ENCODE measurements at places on chromosomes 12 and 14.

DNA sequence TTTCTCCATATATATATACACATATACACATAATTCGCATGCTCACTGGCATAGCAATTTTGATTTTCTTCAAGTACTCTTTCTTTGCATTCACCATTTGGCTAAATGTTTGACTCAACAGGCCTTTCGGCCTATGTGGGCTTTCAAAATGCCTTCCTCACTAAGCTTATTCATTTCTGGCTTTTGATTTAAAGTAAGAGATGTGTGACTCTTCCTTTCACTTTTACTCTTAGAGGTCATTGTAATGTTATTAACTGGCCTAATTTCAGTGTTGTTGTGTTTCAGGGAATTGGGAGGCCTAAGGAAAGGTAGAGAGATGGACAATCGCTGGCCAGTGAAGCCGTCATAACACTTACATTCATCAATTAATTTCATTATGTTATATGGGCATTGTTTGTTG, 14.5 kb upstream of the KLRD1 start:
- DNase-seq = no peak

- DNase-seq = no peak
These were observed 45.5 kb downstream of the GIT2 start for GRCh38 chr12:109950625-109951024.

DNA sequence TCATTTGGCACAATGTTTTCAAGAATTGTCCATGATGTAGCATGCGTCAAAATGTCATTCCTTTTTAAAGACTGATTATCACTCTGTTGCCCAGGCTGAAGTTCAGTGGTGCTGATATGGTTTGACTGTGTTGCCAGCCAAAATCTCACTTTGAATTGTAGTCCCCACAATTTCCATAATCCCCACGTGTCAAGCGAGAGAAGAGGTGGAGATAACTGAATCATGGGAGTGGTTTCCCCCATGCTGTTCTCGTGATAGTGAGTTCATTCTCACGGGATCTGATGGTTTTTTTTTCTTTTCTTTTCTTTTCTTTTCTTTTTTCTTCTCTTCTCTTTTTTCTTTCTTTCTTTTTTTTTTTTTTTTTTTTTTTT, 21.8 kb upstream of the LRRK2 start:
- DNase-seq = no peak

GRCh38 chr14:23865502-23865901, 88.1 kb upstream of the DHRS4 start:
- DNase-seq = no peak

Measured in stimulated activated CD4-positive, alpha-beta T cell treated with anti-CD3 and anti-CD28 coated beads, Interleukin-4, amount 100 ng/mL, for 48 hours (primary cell).